ENCODE measurements at places on chromosomes 16 and 17.

- H3K36me3 ChIP-seq: no peaks in the 10 kb centered on the region
- no peak overlapping the region for H3K27ac ChIP-seq
- no peaks in the 10 kb centered on the region for H3K27me3 ChIP-seq
- H3K4me1 ChIP-seq: peaks cover 36% of the 10 kb centered on the region
- no peak overlapping the region for H3K4me3 ChIP-seq
- DNase-seq: no peak
These were observed 18.6 kb upstream of the SPN start for GRCh38 chr16:29644338-29644857.

- no peak for DNase-seq
- H3K36me3 ChIP-seq: peaks cover 18% of the 10 kb centered on the region
- peaks cover 63% of the 10 kb centered on the region for H3K4me1 ChIP-seq
- H3K27me3 ChIP-seq: no peaks in the 10 kb centered on the region
These were observed 6.7 kb downstream of the SNN start for GRCh38 chr16:11674818-11675560.

GRCh38 chr17:29138971-29139691 lies 41.1 kb downstream of the MYO18A start:
- peaks cover 49% of the 10 kb centered on the region for H3K4me1 ChIP-seq
- H3K27me3 ChIP-seq: no peaks in the 10 kb centered on the region
- H3K4me3 ChIP-seq: peak overlapping the region; percentile 99
- peak; percentile 67 for DNase-seq
- H3K27ac ChIP-seq: peak overlapping the region; percentile 93

GRCh38 chr17:12922120-12922519 lies 95.7 kb downstream of the ELAC2 start:
- H3K4me1 ChIP-seq: no peaks in the 10 kb centered on the region
- no peaks in the 10 kb centered on the region for H3K27me3 ChIP-seq
- no peak overlapping the region for H3K4me3 ChIP-seq
- no peak for DNase-seq
- H3K27ac ChIP-seq: no peak overlapping the region

GRCh38 chr16:64615630-64616280 lies 506.1 kb downstream of the CDH11 start:
- H3K36me3 ChIP-seq: no peaks in the 10 kb centered on the region
- H3K27me3 ChIP-seq: no peaks in the 10 kb centered on the region

DNA sequence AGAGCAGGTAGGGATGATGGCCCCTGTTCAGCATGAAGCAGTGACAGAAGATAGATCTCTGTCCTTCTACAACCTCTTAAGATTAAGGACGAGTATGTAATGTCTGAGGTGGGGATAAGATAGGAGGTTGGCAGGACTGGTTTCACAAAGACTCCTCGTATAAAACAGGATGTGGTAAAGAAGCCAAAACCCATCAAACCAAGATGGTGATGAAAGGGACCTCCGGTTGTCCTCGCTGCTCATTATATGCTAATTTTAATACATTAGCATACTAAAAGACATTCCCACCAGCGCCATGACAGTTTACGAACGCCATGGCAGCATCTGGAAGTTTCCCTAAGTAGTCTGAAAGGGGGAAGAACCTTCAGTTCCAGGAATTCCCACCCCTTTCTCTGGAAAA lies 27.3 kb downstream of the MIS12 start:
- H3K4me3 ChIP-seq: peak overlapping the region; percentile 48
- H3K4me1 ChIP-seq: peaks cover 22% of the 10 kb centered on the region
- no peaks in the 10 kb centered on the region for H3K27me3 ChIP-seq

- no peak overlapping the region for H3K4me3 ChIP-seq
- DNase-seq: no peak
- no peak overlapping the region for H3K27ac ChIP-seq
- H3K36me3 ChIP-seq: no peaks in the 10 kb centered on the region
These were observed 22.5 kb downstream of the KCTD19 start for GRCh38 chr16:67304020-67304419.

DNA sequence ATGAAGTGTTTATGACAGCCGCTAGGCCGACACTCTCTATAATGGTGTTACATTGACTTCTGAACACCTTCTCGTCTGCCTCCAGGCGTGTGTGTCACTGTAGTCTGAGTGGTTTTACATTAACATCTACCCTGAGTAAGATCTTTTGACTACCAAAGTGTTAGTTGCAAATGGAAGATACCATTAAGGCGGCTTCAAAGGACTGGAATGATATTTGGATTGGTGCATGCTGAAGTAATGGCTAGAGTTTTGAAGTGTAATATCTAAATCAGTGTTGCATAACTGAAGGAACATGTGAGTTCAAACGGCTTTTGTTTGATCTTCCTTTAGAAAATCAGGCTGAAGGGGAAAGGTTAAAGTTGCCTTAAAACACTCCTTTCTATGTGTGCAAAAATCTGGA lies 52.2 kb downstream of the BCAS3 start:
- DNase-seq: no peak
- H3K4me3 ChIP-seq: no peak overlapping the region
- H3K36me3 ChIP-seq: no peaks in the 10 kb centered on the region
- H3K27me3 ChIP-seq: no peaks in the 10 kb centered on the region
- H3K4me1 ChIP-seq: no peaks in the 10 kb centered on the region

GRCh38 chr17:12765548-12765947 lies 23.8 kb upstream of the ARHGAP44 start:
- no peak overlapping the region for H3K4me3 ChIP-seq
- H3K27ac ChIP-seq: no peak overlapping the region
- peaks cover 2% of the 10 kb centered on the region for H3K27me3 ChIP-seq
- no peak for DNase-seq

- no peak overlapping the region for H3K4me3 ChIP-seq
- H3K4me1 ChIP-seq: no peaks in the 10 kb centered on the region
- H3K27ac ChIP-seq: no peak overlapping the region
These were observed 9.5 kb downstream of the SALL1 start for GRCh38 chr16:51141541-51141940.

GRCh38 chr16:75774197-75774596 lies 47.9 kb upstream of the CPHXL start:
- H3K36me3 ChIP-seq: no peaks in the 10 kb centered on the region
- no peak overlapping the region for H3K27ac ChIP-seq
- no peak for DNase-seq
- H3K4me1 ChIP-seq: no peaks in the 10 kb centered on the region

GRCh38 chr17:896454-896853 lies 83.1 kb downstream of the NXN start:
- no peak overlapping the region for H3K4me3 ChIP-seq
- H3K27ac ChIP-seq: no peak overlapping the region
- H3K36me3 ChIP-seq: no peaks in the 10 kb centered on the region
- peaks cover 32% of the 10 kb centered on the region for H3K27me3 ChIP-seq

DNA sequence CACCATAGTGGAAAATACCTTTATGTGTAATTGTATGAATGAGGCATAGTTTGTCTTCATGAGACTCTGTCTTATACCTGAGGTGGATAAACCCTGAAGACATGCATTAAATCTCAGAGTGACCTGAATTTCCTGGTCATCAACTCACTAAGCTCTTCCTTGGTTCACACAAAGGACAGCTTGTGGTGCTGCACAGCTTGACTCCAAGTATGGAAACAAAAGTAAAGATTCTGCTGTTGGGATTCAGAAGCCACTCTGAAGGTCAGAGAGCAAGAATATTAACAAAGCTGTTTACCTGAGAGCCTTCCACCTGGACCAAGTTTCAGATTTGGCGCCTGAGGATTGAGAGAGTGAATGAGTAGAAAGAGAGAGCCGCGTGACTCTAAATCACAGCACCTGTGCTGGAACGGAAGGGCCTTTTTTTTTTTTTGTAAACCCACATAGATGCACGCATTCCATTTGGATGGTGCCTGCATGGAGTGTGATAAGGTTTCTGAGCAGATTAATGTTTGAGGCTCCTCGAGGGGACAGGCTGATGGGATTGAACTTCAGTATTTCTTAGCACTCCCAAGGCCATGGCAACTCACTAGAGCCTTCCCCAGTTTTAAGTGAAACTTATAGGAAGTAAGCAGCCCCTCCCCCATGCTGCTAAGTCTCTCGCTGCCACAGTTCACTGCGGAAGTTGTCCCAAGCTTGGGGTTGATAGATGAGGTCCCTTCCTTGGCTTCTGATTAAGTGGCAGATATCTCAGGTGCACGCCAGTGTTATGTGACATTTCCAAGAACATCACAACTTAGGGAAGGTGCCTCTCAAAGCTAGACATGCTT lies 28.7 kb downstream of the CALB2 start:
- H3K4me1 ChIP-seq: peaks cover 12% of the 10 kb centered on the region
- peaks cover 22% of the 10 kb centered on the region for H3K27me3 ChIP-seq
- H3K36me3 ChIP-seq: no peaks in the 10 kb centered on the region
- H3K4me3 ChIP-seq: no peak overlapping the region
- no peak for DNase-seq

DNA sequence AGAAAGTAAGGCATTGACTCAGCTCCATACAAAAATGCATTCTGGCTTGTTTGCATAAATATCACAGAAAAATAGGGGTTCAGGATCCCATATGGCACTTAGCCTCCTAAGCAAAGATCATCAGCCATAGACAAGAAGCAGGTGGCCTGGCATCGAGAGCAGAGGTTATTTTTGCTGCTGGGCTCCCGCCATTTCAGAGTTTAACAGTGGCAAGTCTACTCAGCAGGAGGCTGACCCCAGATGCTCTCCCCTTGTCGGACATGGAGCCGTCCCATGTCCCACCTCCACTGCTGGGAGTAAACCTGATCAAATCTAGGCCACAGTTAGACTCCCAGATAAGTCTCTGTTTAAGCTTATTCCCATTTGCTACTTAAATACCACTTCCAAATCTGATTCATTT lies 269.1 kb downstream of the FTO start:
- H3K4me1 ChIP-seq: no peaks in the 10 kb centered on the region
- no peak overlapping the region for H3K27ac ChIP-seq
- H3K4me3 ChIP-seq: no peak overlapping the region
- no peaks in the 10 kb centered on the region for H3K36me3 ChIP-seq

DNA sequence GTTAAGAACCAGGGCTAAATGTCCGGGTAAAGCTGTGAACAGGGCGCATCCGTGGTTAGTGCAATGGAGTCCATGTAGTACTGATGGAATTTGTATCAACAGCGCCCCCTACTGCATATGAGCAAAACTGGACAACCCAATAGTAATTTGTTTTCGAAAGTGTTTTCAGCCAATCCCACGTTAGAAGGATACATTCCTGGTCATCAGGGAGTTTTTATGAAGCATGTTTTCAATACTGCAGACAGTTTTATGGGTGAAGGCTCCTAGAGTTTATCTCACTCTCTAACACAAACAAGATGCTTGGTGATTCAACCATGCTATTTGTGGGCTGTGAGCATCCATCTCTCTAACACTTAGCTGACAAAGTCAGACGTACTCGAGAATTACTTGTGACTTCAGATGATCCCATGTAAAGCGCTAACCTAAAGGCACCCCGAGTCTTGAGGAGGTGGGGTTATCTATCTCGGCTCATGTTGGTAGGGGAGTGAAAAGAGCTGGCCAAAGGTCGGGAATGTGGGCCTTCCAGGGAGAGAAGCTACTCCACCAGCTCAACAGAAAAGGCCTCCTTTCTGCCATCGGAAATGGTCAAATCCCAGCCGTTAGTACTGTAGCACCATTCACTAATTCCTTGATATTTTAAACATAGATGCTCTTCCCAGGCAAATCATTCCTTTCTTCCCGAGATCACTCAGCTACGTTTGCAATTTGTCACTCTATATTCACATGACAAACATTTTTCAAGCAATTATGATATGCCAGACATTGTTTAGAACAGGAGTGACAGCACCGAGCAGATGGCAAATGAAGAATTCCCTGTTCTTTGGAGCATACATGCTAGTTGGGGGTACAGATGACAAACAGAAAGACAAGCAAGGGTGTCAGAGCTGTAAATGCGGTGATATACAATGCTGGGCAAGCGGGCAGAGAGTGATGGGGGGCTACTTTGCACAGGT lies 46.9 kb upstream of the HNF1B start:
- no peaks in the 10 kb centered on the region for H3K4me1 ChIP-seq
- H3K36me3 ChIP-seq: no peaks in the 10 kb centered on the region
- H3K27ac ChIP-seq: no peak overlapping the region

- no peaks in the 10 kb centered on the region for H3K36me3 ChIP-seq
- no peak overlapping the region for H3K27ac ChIP-seq
- H3K27me3 ChIP-seq: peaks cover 33% of the 10 kb centered on the region
- no peaks in the 10 kb centered on the region for H3K4me1 ChIP-seq
- no peak for DNase-seq
These were observed 18.2 kb upstream of the HLF start for GRCh38 chr17:55246583-55246982.

DNA sequence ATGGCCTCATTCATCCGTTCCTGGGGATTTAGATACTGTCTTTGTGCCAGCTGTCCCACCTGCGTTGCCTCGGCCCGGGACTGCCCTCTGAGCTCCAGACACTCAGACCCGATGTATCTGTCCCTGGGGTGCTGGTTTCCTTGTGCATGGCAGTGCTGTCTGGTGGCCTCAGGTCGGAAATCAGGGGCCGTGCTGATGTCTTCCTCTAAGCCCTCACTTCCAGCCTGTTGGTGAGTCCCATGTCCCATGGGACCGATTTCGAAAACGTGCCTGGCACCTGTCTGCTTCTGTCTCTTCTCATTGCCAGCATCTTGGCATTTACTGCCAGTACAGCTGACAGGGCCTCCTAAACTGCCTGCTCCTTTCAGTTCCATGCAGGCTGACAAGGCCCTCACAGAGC lies 22.1 kb downstream of the NT5M start:
- no peak overlapping the region for H3K27ac ChIP-seq
- H3K4me1 ChIP-seq: no peaks in the 10 kb centered on the region
- no peak overlapping the region for H3K4me3 ChIP-seq
- DNase-seq: no peak
- H3K36me3 ChIP-seq: no peaks in the 10 kb centered on the region

DNA sequence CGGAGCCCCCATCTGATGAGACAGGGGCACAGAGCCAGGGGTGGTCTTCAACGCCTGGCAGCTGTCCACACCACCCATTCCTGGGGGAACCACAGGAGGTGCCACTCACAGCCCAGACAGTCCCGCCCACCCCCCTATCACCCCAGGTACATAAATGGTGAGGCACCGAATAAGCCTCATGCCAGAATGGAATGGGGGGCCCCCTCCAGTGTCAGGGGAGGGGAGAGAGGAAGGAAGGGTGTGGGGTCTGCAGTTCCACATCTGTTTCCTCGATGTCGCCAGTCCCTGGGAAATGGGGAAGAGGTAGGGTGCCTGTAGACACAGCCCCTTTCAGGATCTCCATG lies 1.7 kb downstream of the TMC6 start:
- H3K4me1 ChIP-seq: peaks cover 41% of the 10 kb centered on the region
- no peak for DNase-seq
- H3K36me3 ChIP-seq: peaks cover 38% of the 10 kb centered on the region

- peaks cover 3% of the 10 kb centered on the region for H3K4me1 ChIP-seq
- peaks cover 12% of the 10 kb centered on the region for H3K36me3 ChIP-seq
- no peaks in the 10 kb centered on the region for H3K27me3 ChIP-seq
These were observed 14.3 kb downstream of the ZNHIT3 start for GRCh38 chr17:36500745-36501225.

GRCh38 chr16:54720259-54720658 lies 210.4 kb upstream of the IRX5 start:
- H3K36me3 ChIP-seq: no peaks in the 10 kb centered on the region
- H3K4me1 ChIP-seq: no peaks in the 10 kb centered on the region

DNA sequence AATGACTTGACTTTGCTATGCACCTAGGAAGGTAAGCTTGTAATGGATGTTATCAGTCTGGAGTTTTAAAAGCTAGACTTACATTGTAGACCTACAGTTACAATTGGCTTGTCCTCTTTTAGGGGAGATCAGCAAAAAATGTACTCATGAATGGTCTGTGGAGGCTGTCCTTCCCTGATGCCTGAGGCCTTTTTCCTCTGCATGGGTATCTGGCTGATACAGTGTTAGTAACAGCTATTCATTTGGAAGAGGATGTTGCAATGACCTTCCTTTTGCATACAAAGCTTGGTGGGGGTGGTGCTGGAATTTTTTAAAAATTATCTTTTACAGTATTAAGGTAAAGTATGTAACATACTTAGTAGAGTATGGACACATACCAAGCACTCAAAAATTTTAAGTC lies 525.5 kb downstream of the KIF2B start:
- H3K4me1 ChIP-seq: no peaks in the 10 kb centered on the region
- DNase-seq: no peak
- H3K36me3 ChIP-seq: no peaks in the 10 kb centered on the region
- no peak overlapping the region for H3K4me3 ChIP-seq

All from activated naive CD8-positive, alpha-beta T cell treated with anti-CD3 and anti-CD28 coated beads, Interleukin-2, amount 10 ng/mL, durations not matched to agents 7 days and 5 days (primary cell).